HT1080 (cell line): ENCODE measurements at places on chromosomes 7 and 10.

DNA sequence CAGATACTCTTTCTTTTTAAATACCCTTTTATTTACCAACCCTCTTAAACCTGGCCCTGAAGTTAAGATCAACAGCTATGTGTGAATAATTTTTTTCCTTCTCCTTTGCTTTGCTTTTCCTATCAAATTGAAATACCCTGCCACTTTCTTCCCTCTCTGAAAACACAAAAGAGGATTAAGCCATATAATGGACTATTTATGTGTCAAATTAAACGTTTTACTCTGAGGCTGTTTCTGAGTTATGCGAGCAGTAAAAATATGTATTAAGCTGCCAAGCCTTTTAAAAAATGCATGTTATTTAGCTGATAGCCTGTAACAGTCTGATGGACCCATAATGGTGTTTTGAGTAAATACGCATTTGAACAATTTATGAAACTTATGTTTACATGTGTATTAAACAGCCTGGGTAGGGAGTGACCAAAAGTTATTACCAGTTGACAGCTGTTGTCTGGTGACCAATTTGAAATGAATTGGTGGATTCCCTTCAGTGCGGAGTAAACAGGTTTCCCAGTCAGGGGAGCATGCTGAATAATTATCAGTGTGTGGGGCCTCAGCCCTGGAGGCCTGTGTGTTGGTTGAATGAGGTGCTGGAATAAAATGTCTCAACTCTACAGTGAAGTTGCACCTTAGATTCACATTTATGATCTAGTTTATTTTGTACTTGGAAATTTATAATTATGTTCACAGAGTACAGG, 89.6 kb downstream of the AUTS2 start:
- no peak for DNase-seq

DNA sequence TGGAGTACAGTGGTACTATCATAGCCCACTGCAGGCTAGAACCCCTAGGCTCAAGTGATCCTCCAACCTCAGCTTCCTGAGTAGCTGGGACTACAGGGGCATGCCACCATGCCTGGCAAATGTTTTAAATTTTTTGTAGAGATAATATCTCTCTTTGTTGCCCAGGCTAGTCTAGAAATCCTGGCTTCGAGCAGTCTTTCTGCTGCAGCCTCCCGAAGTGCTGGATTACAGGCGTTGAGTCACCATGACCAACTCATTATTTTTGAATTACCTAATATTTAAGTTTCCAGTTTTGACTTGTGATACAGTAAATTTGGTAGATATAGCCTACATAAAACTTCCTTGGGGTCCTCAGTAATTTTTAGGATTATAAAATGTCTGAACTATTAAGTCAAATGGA, 74.1 kb downstream of the RUNDC3B start:
- peak; percentile 57 for DNase-seq

GRCh38 chr7:117249696-117250095, 73.2 kb downstream of the WNT2 start:
- no peak for DNase-seq

- DNase-seq = no peak
Observed at GRCh38 chr7:134907000-134907399, 79.3 kb upstream of the AGBL3 start.

DNA sequence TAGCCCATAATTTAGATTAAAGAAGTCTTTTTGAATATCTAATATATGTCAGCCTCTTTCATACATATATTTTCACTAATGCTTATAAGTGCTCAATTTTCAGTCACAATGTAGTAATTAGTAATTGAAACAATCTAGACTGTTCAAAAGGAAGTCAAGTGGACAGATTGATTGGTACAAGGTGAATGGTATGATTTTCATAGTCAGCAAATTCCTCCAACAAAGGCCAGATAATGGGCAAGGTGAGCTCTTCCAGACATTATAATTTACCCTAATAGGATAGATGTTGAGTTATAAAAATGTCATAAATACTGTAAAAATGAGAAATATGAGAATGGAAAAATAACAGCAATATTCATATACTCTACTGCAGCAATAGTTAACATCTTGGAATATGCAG, 44.4 kb upstream of the OPN4 start:
- DNase-seq = no peak

GRCh38 chr10:116742367-116743265, at the start of gene HSPA12A:
Gene HSPA12A (minus strand): TSS chr10:116742566. CDS start chr10:116742469, 97 bp downstream.
- peak; percentile 78 for DNase-seq

- DNase-seq = peak; percentile 64
Observed at GRCh38 chr7:3493499-3493898, 192.4 kb downstream of the SDK1 start.

GRCh38 chr10:72802763-72803505, 90.6 kb upstream of the OIT3 start:
- DNase-seq = peak; percentile 58

DNA sequence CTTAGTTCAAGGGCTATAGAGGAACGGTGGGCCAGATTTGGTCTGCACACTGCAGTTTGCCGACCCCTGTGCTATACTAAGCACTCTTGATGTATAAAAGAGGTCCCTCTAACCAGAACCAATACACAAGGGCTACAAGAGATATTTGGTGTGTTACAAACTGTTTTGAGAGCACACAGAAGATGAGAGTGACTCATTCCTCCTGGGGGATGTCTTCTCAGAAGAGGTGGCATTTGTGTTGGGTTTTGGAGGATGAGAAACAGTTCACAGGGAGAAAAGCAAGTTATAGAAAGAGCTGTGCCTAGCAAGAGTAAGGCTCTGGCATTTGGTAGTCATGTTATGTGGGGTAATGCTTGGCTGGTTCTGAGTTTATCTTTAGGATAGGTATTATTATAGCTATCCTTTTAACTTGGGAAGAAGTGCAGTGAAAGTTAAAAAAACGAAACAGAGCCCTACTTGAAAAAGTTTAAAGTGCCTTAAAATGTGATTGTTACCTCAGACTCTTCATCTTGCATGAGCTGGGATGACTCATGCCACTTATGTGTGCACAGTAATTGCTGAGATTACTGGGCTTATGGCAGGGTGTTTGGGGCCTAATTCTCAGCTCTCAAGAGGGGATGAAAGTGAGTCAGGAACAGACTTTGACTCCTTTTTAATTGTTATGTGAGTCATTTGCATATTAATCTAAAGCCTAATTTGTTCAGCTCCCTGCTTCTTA, 160.4 kb downstream of the KIF20B start:
- DNase-seq = peak; percentile 83

- DNase-seq = no peak
Observed at GRCh38 chr7:152735443-152736004, 24.0 kb upstream of the ACTR3B start.

DNA sequence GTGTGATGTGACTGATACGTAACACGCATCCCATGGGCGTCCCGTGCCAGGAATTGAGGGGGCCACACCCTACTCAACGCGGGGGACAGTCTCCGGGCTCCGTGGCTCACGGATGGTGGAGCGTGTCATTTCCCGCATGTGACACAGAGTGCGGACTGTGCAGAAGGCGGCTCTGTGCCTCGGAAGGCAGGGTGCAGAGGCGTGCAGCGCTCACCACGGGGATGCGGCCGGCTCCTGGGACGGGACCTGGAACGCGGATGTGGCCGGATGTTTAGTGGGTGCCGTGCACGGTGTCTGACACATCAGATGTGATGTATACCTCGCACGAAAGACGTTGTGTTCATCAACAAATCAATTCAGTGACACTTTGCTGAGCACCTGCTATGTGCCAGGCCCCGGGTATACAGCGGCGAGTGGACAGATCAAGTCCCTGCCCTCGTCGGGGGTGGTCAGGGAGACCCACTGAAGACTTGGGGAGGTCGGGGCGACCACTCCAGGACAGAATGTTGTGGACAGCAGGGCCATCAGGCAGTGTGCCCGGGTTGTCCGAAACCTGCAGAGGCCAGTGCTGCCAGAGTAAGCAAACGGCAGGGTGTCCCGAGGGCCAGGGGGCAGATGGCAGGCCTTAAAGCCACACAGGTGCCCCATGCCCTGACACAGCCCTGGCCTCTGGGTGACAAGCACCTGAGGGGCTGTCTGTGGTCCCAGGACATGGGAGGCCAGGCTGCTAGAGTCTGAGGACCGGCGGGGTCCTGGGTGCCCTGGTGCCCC, 38.1 kb downstream of the MICALL2 start:
- no peak for DNase-seq

- DNase-seq = peak; percentile 80
Observed at GRCh38 chr10:90871766-90872647, at the start of gene RPP30. Gene RPP30 (plus strand): TSS chr10:90871974. CDS start chr10:90871987, 13 bp downstream.

DNA sequence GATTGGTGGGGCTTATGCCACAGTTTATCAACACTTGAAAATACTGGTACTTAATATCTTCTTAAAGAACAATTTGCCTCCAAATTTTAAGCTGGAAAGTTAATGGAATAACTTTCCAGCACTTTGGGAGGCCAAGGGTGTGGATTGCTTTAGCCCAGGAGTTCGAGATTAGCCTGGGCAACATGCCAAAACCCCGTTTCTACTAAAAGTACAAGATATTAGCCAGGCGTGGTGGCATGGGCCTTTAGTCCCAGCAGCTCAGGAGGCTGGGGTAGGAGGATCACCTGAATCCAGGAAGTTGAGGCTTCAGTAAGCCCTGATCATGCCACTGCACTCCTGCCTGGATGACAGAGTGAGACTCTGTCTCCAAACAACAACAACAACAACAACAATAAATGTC, 56.0 kb downstream of the PRF1 start:
- no peak for DNase-seq

GRCh38 chr7:14834456-14834855, 68.1 kb downstream of the DGKB start:
- peak; percentile 83 for DNase-seq

- DNase-seq = no peak
Observed at GRCh38 chr10:121509796-121510195, 88.4 kb downstream of the FGFR2 start.

DNA sequence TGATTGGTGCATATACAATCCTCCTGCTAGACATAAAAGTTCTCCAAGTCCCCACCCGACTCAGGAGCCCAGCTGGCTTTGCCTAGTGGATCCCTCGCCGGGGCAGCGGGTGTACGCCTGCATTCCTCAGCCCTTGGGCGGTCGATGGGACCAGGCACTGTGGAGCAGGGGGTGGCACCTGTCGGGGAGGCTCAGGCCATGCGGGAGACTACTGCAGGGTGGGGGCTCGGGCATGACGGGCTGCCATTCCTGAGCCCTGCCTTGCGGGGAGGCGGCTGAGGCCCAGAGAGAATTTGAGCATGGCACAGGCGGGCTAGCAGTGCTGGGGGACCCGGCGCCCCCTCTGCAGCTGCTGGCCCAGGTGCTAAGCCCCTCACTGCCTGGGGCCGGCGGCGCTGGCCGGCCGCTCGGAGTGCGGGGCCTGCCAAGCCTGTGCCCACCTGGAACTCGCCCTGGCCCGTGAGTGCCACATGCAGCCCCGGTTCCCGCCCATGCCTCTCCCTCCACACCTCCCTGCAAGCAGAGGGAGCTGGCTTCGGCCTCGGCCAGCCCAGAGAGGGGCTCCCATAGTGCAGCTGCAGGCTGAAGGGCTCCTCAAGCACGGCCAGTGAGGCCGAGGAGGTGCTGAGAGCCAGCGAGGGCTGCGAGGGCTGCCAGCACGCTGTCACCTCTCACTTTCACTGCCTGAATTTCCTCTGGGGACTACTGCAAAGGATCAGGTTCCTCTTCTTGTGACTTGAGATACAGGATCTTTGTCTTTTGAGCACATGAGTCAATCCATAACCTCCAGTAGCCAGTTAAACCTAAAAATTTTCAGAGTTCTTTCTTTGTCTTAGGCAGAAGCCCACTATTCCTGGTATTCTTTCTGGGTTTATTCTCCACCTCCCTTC, 25.1 kb upstream of the ELOVL3 start:
- DNase-seq = no peak

DNA sequence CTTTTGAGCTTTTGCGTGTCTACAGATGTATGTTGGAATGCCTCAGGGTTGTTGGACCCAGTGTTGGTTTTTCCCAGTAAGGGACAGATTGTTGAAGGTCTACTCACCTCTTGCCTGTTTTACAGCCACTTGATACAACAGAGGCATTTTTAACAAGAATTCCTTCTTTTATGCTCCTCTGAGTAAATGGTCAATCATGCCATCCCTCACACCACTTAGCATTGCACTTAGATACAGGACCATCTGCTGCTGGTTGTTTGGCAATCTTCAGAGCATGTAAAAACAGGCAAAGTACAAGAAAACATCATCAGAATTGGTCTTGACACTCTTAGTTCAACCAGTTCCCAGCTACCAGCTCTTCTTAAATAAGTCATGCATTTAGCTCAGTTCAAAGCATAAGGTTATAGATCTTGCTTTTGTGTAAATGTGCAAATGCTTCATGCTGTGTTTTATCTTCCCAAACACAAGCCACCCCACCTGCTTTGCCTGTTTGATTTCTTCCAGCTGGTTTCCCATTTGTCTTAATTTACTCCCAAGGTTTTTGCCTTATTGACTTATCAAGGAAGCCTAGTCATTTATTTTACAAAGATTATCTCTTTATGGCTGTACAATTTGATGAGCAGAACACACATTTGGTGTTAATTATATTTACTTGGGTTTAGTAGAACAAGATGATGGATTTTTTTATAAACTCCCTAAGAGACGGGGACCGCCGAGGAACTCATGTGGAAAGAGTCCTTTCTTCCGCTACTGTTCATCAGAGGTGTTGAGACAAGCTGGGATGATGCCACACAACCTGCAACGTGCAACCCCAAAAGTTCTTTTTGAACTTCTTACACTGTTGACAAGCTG, 136.6 kb downstream of the AHR start:
- DNase-seq = no peak

DNA sequence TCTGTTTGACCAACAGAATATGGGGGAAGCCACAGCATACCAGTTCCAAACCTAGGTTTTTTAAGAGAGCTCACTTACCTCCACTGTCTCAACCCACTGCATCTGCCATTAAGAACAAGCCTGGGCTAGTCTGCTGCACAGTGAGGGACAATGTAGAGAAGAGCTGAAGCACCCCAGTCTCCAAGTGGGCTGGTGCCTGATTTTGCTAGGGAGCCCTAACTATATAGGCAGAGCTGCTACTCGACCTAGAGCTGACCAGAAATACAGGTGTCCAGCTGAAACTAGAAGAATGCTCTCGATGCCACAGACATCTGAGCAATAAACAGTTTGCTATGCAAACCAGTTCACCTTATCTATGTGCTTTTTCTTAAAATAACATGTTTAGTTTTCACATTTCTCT, 106.9 kb upstream of the BET1 start:
- no peak for DNase-seq

DNA sequence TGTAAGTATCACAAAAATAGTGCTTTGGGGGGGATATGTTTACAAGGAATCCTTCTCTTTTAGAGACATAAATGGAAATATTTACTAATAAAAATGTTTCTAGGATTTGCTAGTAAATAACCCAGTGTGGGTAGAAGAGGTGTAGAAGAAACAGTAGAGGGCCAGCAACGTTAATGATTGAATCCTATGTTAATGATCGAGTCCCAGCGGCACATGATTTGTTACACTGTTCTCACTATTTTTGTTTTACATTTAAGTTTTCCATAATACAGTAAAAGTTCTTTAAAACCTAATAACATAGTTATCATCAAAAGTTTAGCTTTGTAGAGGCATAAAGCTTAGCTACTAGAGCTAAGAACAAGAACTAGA, 66.0 kb downstream of the UBE2H start:
- DNase-seq = no peak

DNA sequence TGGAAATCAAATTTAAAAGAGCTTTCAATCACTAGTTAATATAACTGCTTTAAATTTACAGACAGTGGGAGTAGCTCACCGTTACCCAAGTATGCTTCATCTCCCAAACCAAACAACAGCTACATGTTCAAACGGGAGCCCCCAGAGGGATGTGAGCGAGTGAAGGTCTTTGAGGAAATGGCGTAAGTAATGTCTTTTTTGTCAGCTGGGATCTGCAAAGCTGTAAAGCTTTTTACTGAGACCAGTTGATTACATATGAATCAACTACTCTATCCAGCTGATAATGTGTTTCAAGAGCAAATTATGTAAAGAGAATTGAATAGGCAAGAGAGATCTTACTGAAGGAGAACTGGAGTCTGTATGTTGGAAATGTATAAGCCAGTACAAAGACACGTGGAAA, 116.2 kb downstream of the GLCCI1 start:
- DNase-seq = no peak
